ENCODE measurements at places on chromosomes 13 and 19.

DNA sequence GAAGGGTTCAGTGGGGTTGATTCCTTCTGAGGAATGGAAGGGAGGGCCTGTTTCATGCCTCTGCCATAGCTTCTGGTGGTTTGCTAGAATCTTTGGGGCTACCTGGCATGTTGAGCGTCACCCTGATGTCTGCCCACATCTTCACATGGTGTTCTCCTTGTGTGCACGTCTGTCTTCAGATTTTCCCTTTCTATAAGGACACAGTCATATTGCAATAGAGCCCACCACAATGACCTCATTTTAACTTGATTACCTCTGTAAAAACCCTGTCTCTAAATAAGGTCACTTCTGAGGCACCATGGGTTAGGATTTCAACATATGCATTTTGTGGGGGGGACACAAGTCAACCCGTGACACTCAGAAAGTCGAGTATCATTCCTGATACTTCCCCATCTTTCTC, 257.9 kb downstream of the COG6 start:
- no peak for DNase-seq

- DNase-seq: no peak
These were observed 555 bp downstream of the NR2C2AP start for GRCh38 chr19:19202707-19203011.

GRCh38 chr19:21709464-21709863, 57.9 kb downstream of the ZNF100 start:
- DNase-seq: no peak

GRCh38 chr13:40407567-40407966, 258.9 kb downstream of the FOXO1 start:
- DNase-seq: no peak

DNA sequence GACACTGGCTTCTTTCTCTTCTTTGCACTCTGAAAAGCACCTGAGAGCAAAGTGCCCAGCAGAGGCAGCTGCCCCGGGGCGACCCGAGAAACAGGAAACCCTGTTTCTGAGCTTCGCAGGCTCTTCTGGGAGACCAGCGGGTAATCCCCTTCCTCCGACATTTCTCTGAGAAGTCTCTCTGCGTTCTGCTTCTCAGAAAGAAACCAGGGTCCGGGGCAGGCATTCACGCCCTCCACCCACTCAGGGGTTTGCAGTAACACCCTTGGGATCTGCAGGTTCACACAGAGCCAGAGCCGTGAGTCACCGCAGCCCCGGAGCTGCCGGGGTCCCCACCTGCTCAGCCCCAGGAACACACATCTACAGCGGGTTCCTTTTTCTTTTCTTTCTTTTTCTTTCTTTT, 86.0 kb downstream of the GADD45B start:
- DNase-seq: peak; percentile 58

- peak; percentile 58 for DNase-seq
These were observed at the start of gene PPP1R13L for GRCh38 chr19:45404557-45405434. TSS of gene PPP1R13L (minus strand) at chr19:45405069. CDS start at chr19:45398318, 6,751 bp downstream.

GRCh38 chr13:18954254-18954653, 227.4 kb downstream of the TUBA3C start:
- DNase-seq: no peak

DNA sequence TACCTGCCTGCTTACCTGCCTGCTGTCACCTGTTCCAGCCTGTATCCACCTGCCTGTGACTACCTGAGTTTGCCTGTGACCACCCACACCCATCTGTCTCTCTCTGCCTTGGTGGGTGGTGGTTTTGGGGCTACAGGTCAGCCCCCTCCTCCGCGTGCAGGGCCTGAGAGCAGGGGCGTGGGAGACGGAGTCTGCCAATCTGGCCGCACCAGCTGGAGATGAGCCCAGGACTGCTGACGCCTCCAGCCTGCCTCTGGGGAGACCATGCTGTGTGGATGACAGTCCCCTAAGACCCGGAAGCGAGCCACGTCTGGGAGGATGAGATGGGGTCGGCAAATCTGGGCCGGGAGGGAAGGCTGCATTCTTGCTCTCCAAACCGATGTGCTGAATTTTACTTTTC, 15.9 kb upstream of the KCTD15 start:
- no peak for DNase-seq

DNA sequence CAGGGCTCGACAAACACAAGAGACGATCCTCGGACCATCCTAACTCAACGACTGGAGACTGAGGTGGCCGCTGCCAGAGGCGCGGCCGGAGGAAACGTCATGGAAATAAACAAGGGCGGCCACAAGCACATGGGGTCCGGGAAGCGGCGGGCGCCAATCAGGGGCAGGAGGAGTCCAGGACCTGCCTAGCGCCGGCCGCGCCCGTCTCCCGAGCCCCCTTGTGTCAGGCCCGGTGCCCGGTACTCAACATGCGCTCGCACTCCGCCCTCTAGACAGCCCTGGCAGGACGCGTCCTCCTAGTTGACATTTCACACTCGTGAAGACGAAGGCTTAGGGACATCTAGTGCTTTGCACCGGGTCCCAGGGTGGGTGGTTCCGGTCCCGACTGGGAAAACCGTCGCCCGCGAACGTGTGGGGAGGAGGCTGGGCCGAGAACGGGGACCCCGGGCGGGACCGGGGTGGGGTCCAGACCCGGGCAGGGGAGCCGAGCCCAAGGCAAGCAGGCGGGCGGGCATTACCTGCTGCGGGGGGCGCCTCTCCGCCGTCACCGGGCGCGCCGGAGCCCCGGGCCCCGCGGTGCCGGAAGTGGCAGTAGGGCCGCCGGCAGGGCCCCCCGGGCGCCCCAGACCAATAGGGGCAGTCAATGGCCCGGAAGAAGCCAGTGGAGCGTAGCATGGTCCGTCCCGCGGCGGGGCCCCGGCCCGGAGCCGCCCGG, 442 bp downstream of the REXO1 start:
- peak; percentile 34 for DNase-seq

DNA sequence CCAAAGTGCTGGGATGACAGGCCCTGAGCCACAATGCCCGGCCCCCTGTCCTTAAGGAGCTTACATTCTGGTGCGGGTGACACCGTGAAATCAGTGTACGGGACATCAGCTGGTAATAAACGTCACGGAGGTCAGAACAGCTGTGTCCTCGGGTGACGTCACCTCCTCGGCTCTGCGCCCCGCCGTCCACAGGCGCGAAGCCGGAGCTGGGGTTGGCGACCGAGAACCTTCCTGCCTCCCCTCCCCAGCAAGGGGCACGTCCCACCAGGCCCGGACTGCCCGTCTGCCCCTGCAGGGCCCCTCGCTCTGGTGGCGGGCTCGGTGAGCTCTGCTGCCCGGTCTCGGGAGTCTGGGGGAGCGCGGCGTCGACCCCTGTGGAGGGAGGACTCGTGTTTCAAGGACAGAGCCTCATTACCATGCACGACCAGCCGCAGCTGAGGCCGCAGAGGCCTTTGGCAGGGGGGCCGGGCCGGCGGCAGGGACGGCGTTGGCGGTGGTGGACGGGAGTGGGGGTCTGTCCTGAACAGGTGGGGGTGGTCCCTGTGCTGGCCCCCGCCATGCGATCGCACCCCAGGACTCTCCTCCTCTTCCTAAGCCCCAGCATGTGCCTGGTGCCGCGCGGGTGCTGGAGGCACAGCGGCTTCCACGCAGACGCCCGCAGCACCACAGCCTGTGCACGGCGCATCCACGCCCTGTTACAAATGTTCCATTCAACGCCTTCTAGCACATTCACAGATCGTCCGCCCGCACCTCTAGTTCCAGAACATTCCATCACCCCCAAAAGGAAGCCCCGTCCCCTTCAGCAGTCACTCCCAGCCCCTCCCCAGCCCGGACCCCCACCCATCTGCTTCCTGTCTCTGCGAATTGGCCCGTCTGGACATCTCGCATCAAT, 5.4 kb downstream of the LINGO3 start:
- DNase-seq: no peak

GRCh38 chr13:24406524-24406923, 97.1 kb downstream of the C1QTNF9 start:
- no peak for DNase-seq

DNA sequence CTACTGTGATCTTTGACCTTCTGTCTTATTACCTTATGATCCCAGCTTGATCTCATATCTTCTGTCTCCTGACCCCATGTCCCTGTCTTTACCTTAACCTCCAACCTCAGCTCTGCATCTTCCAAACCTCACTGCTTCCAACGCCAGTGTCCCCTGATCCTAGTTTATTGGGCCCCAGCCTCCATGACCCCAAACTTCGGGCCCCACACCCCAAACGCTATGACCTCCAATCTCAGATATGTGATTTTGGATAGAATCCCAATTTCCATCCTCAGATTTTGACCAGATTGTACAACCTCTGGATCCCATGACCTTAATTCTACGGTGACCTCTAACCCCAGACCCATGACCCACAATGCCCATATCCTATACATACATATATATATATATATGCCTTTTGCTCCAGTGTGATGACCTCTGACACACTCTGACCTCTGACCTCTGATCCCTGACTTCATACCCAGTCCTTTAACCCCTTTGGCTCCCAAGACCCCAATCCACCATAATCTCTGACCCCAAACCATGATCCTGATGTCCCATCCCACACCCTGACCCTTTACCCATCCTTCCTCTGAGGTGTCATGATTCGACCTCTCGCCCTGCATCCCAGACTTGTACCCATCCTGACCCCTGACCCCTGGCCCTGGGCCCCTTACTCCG, 3.5 kb downstream of the KLK12 start:
- no peak for DNase-seq

GRCh38 chr13:79654520-79654919, 173.6 kb downstream of the NDFIP2 start:
- no peak for DNase-seq

DNA sequence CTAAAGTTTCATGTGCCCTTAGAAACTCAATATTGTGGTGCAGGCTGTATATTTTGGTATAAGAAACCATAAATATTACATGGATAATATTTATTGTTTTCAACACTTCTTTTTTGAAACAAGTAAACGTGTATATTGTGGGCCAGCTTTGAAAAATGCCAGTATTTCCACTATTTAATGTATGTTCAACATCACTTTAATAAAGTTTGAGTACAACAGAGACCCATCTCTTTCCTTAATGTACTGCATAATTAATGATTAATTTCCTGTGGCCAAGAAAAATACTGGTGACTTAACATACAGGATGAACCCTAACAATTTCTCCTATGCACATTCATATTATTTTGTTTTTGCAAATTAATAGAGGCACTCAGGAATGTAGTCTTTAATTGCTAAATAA, 2891.5 kb downstream of the PCDH9 start:
- DNase-seq: no peak

GRCh38 chr13:93345770-93346169, 119.2 kb downstream of the GPC6 start:
- no peak for DNase-seq

DNA sequence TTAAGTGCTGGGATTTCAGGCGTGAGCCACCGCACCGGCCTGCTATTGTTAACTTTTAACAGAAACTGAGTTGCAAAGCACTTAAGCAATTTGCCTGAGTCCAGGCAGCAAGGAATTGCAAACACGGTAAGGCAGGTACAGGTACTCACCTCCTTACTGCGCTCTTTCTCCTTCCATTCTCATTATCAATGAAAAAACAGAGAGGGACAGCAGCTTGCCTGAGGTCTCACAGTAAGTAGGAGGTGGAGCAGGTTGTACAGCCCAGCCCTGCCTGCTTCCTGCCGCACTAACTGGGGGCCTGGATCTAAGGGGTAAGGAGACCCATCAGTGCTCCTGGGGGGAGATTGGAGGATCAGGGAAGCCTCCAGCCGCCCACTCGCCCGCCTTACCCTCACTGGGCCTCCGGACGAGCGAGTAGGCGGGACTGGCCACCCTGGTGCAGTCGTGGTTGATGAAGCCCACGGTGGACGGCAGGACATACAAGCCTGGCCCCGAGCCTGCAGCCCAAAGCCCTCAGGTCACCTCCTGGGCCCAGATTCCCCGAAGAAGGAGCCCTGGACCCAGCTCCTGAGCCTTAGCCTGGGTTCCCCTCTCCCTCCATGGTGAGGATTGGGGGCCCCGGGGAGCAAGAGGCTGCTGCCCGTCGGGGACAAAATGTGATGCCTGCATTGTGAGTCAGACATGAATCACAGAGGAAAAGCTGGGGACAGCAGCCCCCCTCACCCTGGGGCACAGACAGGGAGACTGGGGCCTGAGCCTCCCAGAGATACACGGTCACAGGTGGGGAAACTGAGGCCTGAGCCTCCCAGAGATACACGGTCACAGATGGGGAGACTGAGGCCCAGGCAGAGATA, 11.4 kb upstream of the SHC2 start:
- no peak for DNase-seq

DNA sequence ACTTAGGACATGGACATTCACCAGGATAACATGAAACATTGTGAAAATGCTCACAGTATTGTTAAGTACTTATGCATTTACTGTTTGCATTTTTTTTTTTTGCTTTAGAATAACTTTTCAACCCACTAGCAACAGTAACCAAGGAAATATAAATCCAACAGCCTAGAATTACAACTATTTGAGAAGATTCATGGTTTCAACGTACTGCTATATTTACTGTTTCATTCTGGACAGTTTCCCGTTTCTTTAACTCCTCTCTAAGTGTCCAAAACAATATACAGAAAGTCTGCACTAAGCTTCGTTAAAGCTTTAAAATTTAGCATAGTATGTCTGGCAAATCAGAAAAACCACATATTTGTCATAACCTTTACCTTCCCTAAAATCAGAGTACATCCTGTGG, 2.7 kb downstream of the SMAD9 start:
- no peak for DNase-seq

DNA sequence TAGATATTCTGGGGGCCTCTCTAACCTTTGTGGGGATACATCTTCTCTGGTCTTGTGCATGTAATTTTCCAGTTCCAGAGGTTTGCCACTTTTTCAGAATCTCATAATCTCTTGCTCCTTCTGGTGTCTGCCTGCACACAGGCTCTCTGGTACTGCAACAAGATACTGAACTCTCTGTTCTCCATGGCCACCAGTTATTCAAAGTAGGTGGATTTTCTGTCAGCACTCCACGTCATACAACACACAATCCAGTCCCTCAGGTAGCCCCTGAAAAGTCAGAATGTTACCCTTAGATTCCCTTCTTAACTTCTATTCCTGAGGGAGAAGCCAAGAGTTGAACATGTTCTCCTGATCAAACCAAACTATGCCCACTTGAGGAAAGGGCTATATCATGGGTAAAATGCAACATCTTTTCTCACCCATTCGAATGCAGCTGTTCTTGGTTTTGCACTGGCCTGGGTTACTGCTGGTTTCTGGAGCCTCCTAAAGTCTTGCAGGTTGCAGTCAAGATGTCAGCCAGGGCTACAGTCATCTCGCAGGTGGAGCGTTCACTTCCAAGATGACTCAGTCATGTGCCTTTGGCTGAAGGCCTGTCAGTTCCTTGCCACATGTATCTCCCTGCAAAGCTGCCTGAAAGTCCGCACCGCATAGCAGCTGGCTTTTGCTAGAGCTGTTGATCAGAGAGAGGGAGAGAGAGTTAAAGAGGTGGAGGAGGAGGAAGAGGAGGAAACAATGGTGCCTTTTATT, 57.7 kb upstream of the TUBA3C start:
- DNase-seq: no peak

DNA sequence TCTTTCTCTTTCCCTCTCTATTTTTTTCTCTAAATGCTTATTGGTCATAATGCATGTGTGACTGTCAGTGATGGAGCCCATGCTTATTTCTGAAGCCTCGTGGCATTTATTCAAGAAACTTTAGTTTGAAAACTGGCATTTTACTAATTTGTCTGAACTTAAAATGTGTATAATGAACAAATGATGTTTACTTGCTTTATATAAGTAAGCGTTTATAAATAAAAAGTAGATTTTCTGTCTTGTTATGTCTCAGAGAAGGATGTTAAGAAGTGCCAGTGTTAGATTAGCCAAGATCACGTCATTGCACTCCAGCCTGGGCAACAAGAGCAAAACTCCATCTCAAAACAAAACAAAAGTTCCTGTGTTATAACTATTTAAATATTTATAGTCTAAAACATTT, 1568.1 kb downstream of the EFNB2 start:
- no peak for DNase-seq

All from stimulated activated CD4-positive, alpha-beta T cell treated with anti-CD3 and anti-CD28 coated beads, Interleukin-4, amount 100 ng/mL, for 24 hours (primary cell).